ENCODE measurements at places on chromosomes 5 and 9.

DNA sequence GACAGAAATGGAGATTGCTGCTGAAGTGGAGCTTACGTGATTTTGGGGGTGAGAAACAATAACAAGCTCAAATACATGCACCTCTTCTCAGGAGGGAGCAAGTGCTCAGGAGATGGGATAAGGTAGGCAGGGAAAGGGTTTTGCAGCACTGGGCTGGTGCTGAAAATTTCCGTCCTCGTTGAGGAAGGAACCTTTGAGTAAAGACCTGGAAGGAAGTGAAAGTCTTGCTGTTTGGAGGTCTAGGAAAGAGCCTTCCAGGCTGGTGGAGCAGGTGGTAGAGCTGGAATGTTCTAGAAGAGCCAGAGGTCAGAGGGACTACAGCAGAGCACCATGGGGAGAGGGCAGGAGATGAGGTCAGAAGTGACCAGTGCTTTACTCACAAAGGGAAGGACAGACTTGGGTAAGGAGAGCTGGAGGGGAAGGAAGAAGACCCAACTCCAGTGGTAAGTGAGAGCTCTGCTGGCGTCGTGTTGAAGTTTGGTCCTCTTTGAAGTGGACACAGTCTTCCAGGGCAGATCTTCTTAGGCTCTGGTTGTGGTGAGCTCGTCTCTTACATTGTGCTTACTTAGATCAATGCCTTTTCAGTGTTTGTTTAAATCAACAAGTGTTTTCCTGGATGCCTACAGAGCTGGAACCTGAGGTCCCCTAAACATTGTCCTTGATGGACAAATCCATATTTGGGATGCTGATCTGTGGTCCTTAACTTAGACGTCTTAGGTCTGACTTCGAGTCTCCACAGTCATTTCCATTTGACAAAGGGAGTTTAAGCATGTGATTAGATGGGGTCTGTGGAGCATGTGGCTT lies 21.0 kb downstream of the ANKRD33B start:
- DNase-seq: no peak

GRCh38 chr5:135106610-135107471 lies 72.8 kb upstream of the PITX1 start:
- no peak for DNase-seq

DNA sequence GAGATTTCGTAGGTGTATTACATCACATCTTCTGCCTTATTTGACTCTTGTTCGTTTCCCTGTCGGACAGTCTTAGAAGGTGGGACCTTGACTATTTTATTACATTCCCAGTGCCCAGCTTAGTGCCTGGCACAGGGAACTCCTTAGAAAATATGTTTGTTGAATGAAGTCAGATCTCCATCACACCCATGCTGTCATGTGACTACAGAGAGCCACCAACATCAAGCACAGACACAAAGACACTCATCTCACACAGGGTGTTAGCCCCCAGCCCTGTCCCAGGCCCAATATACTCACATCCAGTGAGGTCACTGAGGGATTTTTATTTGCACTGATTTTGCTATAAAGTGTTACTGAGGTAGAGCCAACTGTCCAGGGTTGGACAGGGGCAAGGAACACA lies 692 bp upstream of the SRA1 start:
- no peak for DNase-seq

- no peak for DNase-seq
These were observed 16.1 kb downstream of the CKMT2 start for GRCh38 chr5:81249240-81249639.

GRCh38 chr9:94861589-94862272 lies 135.2 kb downstream of the AOPEP start:
- no peak for DNase-seq

GRCh38 chr9:129270903-129271431 lies 92.9 kb upstream of the IER5L start:
- DNase-seq: no peak

DNA sequence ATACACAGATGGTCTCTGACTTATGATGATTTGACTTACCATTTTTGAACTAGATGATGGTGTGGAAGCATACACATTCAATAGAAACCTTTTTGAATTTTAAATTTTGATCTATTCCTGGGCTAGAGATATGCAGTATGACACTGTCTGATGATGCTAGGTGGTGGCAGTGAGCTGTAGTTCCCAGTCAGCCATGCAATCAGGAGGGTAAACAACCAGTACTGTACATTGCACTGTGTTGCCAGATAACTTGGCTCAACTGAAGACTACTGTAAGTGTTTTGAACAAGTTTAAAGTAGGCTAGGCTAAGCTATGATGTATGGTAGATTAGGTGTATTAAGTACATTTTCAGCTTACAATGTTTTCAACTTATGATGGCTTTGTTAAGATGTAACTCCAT lies 859.1 kb upstream of the ARRDC3 start:
- no peak for DNase-seq

GRCh38 chr9:20509466-20509865 lies 112.8 kb downstream of the MLLT3 start:
- no peak for DNase-seq

- no peak for DNase-seq
These were observed 15.9 kb downstream of the ATP6V0E1 start for GRCh38 chr5:172999372-172999973.
